ENCODE measurements at places on chromosomes 4 and X.

GRCh38 chrX:39985551-39985950, 112.2 kb downstream of the BCOR start:
- DNase-seq, result no peak

DNA sequence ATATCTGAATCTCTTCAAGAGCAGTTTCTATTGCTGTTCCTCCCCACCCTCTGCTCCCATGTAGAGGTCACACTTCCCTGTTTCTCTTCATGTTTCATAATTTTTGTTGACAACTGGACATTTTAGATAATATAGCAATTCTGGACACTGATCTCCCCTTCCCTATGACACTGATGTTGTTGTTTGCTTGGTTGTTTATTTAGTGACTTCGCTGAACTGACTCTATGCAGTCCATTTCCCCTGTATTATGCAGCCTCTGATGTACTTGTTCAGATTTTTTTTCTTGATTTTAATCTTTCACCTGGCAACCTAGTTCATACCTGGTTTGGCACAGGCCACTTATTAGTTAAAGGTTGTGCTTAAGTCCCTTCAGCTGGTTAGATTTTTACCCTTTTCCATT, 29.2 kb downstream of the CLDN2 start:
- no peak for DNase-seq

- no peak for DNase-seq
Observed at GRCh38 chrX:85569686-85570085, 190.2 kb upstream of the POF1B start.

- DNase-seq, result no peak
Observed at GRCh38 chrX:153735274-153735673, 10.6 kb downstream of the ABCD1 start.

DNA sequence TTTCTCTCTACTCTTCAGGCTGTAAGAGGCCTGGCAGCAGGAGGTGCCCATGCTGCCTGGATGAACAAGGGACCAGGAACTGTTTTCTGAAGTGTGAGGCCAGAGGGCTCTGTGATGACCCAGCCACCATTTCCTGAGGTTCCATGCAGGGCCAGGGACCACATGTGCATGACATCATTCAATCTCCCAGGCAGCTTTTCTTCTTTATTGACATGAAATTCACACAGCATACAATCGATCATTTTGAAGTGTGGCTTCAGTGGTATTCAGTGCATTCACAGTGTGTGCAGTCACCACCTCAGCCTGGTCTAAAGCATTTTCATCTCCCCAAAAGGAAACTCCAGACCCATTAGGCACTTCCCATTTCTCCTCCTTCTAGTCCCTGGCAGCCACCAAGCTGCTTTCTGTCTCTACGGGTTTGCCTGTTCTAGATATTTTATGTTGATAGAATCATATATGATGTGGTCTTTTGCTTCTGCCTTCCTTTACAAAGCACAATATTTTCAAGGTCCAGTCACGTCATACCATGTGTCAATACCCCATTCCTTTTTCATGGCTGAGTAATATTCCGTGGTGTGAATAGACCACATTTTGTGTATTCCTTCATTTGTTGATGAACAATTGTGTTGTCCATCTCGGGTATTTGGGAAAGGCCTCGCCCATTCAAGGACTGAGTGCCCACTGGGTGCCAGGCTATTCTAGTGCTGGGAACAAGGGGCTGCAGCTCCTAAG, 93.1 kb downstream of the PSAPL1 start:
- no peak for DNase-seq

GRCh38 chr4:5654791-5655190, 53.6 kb downstream of the EVC2 start:
- DNase-seq, result no peak

- no peak for DNase-seq
Observed at GRCh38 chr4:95214408-95214807, 334.4 kb downstream of the UNC5C start.

- no peak for DNase-seq
Observed at GRCh38 chrX:23435575-23435974, 100.9 kb downstream of the PTCHD1 start.

GRCh38 chr4:946103-946450, 13.8 kb downstream of the TMEM175 start:
- DNase-seq, result no peak

DNA sequence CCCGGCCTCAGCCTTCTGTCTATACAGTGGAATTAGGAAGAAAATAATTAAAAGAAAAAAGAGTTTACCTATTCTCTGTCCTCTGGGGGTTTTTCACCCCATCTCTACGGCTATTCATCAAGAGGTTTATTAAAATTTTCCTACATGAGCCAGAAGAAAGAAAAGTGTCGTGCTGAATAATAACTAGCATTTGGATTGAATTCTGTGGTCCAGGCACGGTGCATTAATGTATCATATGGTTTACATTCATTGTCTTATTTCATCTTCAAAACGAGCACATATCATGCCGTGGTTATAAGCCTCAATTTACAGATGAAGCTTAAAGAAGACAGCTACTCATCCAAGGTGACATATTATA, 5.4 kb upstream of the NAA15 start:
- DNase-seq, result no peak

- DNase-seq, result peak; percentile 21
Observed at GRCh38 chr4:24655971-24656370, 71.6 kb upstream of the DHX15 start.

DNA sequence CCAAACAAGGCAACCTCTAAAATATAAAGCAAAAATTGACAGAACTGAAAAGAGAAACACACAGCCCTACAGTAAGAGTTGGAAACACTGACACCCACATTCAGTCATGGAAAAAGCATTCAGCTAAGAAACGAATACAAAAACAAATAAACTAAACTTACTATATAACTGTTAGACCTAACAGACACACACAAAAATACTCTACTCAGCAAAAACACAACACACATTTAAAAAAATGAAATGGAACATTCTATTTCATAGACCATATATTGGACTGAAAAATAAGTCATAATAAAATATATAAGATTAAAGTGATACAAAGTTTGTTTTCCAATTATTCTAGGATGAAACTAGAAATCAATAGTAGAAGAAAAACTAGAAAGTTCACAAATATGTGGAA, 488.8 kb upstream of the POU3F4 start:
- no peak for DNase-seq

GRCh38 chrX:72466493-72466892, 106.2 kb downstream of the HDAC8 start:
- no peak for DNase-seq
